ENCODE measurements at places on chromosomes 6 and 20. TPM values are rescaled to one million over a fixed set of nuclear protein-coding genes. Genes with fewer than 3 reads are reported as not detected.
A peak's percentile ranks its signal among the peaks of the same experiment; 100 is the strongest.

DLK2 gene
- not detected for total RNA-seq

DNA sequence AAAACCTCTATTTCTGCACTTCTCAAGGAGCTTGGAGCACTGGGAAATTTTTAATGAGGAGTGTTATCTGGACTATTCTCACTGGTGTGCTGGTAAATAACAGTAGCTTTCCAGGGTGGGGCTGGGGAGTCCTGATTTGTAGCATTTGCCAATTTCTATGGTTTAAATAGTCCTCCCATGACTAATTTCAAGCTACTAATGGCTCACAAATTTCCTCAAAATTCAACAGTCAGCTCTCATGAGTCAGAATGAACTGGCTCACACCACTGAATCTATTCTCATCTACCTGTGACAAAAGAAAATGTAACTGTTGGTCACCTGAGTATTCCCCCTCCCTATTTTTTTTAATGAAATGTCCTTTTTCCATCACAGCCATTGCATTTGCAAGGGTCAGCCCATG is 449.6 kb downstream of the KIF16B start:
- no peaks in the 10 kb centered on the region for H3K27me3 ChIP-seq
- no peak overlapping the region for H3K27ac ChIP-seq
- DNase-seq, result no peak
- no peaks in the 10 kb centered on the region for H3K36me3 ChIP-seq

DEF6 gene
- total RNA-seq, result 191 TPM

DNA sequence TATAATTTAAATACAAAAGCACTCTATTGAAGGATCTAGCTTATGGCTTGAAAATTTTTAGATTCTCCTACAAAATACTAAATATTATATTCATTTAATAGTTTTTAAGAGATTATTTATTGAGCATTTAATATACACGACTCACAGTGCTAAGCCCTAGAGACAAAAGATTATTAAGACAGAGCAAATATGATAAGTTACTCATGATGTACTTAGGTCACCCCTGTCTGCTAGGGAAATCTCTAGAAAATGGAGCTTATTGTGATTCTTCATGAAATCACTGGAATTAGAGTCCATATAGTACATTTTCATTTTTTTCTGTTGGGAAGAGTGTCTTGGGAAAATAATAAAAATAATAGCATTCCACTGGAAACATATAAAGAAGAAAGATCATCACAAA is 37.8 kb downstream of the BEND6 start:
- H3K27me3 ChIP-seq, result peaks cover 10% of the 10 kb centered on the region
- H3K27ac ChIP-seq, result no peak overlapping the region
- H3K4me1 ChIP-seq, result no peaks in the 10 kb centered on the region
- no peak overlapping the region for H3K4me3 ChIP-seq

DNA sequence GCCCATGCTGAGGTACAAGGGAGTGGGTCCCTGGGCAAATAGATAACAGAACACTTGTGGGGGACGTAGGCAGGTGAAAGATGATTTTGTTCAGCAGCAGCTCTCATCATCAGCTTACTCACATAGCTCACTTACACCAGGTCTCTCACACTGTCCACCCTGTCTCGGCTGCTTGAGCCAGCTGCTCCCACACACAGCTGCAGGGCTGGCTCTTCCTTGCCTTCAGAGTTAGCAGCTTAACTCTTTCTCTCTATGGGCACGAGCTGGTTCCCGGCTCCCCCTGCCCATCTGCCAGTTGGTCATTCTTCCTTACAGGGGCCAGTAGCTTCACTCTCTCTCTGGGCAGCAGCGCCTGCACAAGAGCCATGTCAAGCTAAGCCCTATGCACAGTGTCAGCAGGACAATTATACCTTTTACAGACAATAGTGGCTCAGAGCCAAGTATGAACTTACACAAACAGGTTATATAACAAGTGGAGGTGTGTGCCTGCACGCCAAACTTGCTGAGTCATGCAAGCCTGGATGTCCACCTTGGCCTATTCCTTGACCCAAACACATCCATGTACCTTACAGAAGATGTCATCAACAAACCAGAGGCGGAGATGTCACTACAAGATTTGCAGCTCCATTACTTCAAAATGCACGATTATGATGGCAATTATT is 18.7 kb downstream of the ZNF391 start:
- DNase-seq, result no peak
- H3K36me3 ChIP-seq, result peaks cover 9% of the 10 kb centered on the region
- no peaks in the 10 kb centered on the region for H3K27me3 ChIP-seq
- H3K4me1 ChIP-seq, result no peaks in the 10 kb centered on the region

DNA sequence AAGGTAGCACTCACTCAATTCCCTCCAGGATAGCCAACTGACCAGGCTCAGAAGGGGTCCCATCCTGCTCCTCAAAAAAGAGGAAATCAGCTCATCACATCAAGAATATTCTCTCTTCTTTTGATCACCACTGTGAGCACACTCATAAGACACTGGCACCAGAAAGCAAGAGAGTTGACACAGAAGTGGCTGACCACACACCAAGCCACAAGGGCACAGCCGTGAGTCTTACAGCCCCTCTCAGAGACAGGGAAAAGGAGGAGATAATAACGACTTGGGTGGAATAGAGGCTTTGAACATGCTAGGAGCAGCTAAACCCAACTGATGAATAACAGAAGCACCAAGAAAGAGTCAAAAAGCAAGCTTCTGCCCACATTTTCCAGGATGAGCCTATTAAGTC is 249.1 kb upstream of the PREP start:
- H3K27ac ChIP-seq, result peak overlapping the region; percentile 53
- DNase-seq, result peak; percentile 37
- H3K36me3 ChIP-seq, result peaks cover 18% of the 10 kb centered on the region
- no peak overlapping the region for H3K4me3 ChIP-seq
- peaks cover 3% of the 10 kb centered on the region for H3K27me3 ChIP-seq

DNA sequence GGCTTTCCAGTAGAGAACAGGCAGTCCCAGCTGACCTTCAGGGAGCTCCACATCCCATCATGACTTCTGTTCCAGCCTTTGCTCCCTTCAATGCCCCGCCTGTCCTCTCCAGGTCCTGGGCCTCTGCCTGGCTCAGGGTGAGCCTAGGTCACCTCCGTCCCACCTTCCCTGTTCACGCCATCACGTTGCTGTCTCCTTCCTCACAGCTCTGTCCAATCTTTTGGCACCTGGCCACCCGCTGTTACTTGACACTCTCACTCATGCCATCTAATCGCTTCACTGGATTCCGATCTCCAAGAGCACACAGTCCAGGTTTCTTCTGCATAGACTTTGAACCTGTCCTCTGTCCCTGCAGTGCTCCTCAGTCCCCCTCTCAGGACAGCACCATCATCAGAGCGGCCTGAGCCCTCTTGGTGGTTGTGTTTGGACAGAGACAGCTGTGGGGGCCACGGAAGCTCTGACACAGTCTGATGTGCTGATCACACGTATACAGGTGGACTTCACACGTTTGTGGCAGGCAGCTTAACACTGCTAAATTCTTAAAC is 34.7 kb upstream of the TIAM2 start:
- H3K4me3 ChIP-seq, result no peak overlapping the region
- no peak overlapping the region for H3K27ac ChIP-seq
- peaks cover 4% of the 10 kb centered on the region for H3K4me1 ChIP-seq

DNA sequence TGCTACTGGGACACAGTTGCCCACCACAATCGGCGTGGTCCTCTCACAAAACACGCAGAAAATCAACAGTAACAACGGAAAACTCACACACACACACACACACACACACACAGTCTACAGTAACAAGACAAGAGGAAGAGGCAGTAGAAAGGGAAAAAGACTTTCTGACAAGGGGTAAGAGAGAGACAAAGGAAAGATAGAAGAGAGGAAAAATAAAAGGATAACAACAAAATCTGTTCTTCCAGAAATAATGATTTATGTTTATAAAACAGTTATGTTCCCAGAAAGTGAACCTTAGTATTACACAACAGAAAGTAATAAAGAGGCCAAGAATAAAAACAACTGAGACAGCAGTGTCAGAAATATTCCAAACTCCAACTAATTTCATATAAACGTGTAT is 2.9 kb downstream of the RANBP9 start:
- H3K27ac ChIP-seq, result peak overlapping the region; percentile 67
- H3K4me3 ChIP-seq, result peak overlapping the region; percentile 94
- peaks cover 37% of the 10 kb centered on the region for H3K4me1 ChIP-seq
- H3K27me3 ChIP-seq, result no peaks in the 10 kb centered on the region

GRCh38 chr6:715709-716491 is 23.0 kb upstream of the EXOC2 start:
- H3K27ac ChIP-seq, result no peak overlapping the region
- H3K36me3 ChIP-seq, result no peaks in the 10 kb centered on the region
- no peak for DNase-seq
- no peak overlapping the region for H3K4me3 ChIP-seq
- peaks cover 2% of the 10 kb centered on the region for H3K27me3 ChIP-seq

EEF1E1 gene
- total RNA-seq, result 44.2 TPM

DNA sequence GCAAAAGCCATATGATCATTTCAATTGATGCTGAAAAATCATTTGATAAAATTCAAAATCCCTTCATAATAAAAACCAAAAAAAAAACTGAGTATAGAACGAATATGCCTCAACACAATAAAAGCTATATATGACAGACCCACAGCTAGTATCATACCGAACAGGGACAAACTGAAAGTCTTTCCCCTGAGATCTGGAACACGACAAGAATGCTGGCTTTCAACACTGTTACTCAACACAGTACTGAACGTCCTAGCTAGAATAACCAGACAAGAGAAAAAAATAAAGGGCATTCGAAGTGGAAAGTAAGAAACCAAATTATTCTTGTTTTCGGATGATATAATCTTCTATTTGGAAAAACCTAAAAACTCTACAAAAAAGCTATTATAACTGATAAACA is 559.9 kb downstream of the EPM2A start:
- H3K4me3 ChIP-seq, result no peak overlapping the region
- H3K4me1 ChIP-seq, result no peaks in the 10 kb centered on the region
- no peak for DNase-seq
- H3K36me3 ChIP-seq, result no peaks in the 10 kb centered on the region

RTF2 gene
- 118 TPM for total RNA-seq

DNA sequence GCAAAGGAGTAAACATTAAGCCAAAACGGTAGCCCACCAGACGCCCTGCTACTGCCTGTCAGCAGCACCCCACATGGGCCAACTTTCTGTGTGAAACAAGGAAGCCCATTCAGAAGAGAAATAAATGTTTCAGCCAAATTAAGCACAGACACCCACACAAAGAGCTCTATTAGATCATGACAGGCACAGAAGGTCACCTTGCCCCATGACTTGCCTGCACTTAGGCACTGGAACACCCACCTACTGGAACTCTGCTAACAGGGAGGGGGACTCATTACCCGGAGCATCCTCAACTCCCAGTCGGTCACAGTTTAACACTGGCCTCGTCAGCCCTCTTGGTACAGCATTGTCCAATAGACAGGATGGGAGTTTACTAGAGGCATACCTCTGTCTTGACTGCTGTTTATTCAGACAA is 31.8 kb downstream of the GFOD1 start:
- peaks cover 59% of the 10 kb centered on the region for H3K4me1 ChIP-seq
- DNase-seq, result no peak
- peaks cover 14% of the 10 kb centered on the region for H3K36me3 ChIP-seq

GABRR1 gene
- total RNA-seq, result not detected

DNA sequence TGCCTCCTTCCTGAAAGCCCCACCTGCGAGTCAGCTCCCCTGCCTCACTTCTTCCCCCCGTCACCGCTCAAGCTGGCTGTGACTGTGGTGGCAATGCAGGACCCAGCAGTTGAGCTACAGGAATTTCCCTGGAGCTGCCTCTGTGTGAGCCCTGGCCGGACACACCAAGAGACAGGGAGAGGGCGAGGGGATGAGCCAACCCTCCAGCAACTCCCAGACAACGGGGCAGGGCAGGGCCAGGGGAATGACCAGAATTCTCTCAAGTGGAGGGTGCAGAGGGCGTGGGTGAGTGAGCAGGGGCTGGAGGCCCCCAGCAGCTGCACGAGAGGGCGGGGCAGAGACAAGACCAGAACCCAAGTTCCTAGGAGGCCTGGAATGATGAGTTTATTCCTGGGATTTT is 4.9 kb upstream of the ARFGAP1 start:
- H3K4me3 ChIP-seq, result no peak overlapping the region
- H3K27me3 ChIP-seq, result no peaks in the 10 kb centered on the region
- no peak overlapping the region for H3K27ac ChIP-seq
- H3K36me3 ChIP-seq, result no peaks in the 10 kb centered on the region

OR12D3 gene
- not detected for total RNA-seq

DNA sequence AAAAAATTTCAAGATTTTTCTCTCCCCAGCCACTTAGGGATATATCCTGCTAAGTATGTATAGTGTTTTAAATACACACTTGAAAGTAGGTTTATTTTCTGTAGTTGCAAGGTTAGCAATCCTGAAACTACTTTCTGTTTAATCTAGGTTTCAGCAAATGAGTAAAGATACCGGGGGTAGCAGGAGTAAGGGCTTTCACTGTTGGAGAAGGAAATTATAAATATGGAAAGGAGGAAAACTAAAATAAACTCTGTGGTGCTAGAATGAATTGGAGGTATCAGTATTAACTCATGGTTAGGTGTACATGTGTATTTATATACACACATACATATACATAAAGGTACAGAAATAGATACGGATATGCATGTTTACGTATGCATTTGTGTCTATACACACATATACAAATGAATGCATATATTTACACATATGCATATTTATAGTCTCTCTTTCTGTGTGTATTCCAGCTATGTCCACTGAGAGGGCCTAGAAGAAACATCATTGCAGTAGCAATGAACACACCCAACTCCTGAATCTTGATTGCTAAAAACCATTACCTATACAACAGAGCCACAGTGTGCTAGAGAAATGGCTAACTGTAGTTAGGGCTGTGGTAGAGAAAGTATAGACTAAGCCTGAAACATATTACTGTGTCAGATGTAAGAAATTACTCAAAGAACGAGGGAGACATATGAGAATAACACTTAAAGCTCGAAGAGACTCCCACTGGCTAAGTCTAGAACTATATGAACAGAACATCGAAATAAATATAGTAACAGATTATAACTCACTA is 95.9 kb upstream of the EMILIN3 start:
- no peaks in the 10 kb centered on the region for H3K27me3 ChIP-seq
- no peak for DNase-seq
- no peak overlapping the region for H3K27ac ChIP-seq
- H3K4me1 ChIP-seq, result no peaks in the 10 kb centered on the region
- peaks cover 33% of the 10 kb centered on the region for H3K36me3 ChIP-seq

DNA sequence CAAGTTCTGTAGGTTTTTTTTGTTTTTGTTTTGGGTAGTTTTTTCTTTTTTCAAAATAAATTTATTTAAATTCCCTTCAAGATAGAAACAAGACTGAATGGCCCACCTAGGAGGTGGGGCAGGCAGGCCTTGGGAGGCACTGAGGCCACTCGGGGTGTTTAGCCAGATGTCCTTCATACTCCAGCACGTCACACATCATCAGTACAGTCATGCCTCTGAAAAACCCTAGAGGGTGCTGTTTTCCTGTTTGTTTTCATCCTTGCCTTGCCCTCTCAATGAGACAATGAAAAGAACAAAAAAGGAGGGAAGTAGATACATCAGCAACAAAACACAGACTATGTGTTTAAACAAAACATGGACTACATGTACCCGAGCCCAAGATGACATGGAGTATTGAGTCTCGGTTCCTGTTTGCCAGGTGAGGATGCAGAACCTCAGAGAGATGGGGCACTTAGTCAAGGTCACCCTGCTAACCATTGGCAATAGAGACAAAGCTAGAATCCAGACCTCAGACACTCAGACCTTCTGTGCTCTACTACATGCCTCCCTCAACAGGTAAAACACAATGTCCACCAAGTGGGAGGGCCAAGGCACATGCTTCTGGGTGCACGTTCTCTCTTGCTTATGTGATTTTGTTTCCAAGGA is 26.8 kb upstream of the CLIC5 start:
- H3K4me3 ChIP-seq, result no peak overlapping the region
- H3K27ac ChIP-seq, result no peak overlapping the region
- H3K4me1 ChIP-seq, result no peaks in the 10 kb centered on the region
- no peaks in the 10 kb centered on the region for H3K36me3 ChIP-seq
- peak; percentile 26 for DNase-seq
- H3K27me3 ChIP-seq, result no peaks in the 10 kb centered on the region
